Mesenchymal stem cell (in vitro differentiated cells and primary cell): ENCODE measurements at places on chromosomes 12 and 14.
A peak's percentile ranks its signal among the peaks of the same experiment; 100 is the strongest.

DNA sequence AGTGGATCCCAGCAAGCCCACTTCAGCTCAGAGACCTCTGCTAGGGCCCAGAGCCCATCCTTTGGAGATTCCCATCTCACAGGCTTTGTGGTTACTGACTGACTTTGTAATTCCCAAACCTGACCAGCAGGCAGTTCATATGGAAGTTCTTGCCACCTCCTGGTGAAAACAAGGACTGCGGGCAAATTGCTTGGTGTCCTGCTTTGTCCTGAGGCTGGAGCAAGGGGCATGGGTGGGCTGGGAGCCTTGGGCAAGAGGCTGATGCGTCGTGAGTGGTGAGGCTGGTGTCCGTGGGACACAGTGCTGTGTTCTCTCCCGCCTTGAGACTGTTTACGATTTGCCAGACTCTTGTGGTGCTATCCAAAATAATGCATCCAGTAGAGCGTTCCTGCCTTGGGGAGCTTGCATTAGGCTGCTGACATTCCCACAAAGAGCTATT is 91.0 kb downstream of the LRRC74A start:
- peak; percentile 93 for DNase-seq

GRCh38 chr14:36509069-36509917 is 10.7 kb downstream of the NKX2-1 start:
- no peak for DNase-seq

DNA sequence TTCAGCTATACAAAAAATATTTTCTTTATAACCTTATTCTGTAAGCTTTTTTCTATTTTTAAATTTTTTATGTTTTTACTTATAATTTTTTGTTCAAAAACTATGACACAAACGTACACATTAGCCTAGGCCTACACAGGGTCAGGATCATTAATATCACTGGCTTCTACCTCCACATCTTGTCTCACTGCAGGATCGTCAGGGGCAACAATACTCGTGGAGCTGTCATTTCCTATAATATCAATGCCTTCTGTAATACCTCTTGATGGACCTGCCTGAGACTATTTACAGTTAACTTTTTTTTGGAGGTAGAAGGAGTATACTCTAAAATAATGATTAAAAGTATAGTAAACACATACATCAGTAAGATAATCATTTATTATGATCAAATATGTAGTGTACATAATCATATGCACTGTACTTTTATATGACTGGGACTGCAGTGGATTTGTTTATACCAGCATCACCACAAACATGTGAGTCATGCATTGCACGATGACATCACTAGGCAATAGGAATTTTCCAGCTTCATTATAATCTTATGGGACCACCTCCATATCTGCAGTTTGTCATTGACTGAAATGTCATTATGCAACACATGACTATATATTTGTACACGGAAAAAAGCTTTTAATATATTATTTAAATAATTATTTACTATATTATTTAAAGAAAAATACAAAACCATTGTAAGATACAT is 18.5 kb upstream of the PMCH start:
- DNase-seq = peak; percentile 90

GRCh38 chr14:102951034-102951433 is 28.6 kb downstream of the AMN start:
- DNase-seq = no peak

GRCh38 chr12:18823461-18823860 is 85.5 kb downstream of the CAPZA3 start:
- no peak for DNase-seq

DNA sequence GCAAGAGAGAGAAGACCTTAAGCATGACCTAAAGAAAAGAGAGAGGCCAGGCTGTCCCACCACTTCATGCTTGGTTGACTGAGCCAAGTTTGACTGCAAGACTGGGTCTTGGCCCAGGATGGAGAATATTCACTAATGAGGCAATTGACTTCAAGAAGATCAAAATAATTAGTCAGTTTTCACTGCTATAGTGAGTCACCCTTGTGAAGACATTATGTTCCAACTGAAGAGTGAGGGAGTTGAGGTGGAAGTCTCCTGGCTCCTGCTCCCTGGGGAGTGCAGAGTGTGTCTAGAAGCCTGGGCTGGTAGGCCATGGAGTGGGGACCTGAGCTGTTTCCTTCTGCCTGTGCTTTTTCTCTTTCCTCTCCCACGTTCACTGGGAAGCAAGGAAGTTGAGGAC is 117.6 kb downstream of the CACNA1C start:
- peak; percentile 33 for DNase-seq

DNA sequence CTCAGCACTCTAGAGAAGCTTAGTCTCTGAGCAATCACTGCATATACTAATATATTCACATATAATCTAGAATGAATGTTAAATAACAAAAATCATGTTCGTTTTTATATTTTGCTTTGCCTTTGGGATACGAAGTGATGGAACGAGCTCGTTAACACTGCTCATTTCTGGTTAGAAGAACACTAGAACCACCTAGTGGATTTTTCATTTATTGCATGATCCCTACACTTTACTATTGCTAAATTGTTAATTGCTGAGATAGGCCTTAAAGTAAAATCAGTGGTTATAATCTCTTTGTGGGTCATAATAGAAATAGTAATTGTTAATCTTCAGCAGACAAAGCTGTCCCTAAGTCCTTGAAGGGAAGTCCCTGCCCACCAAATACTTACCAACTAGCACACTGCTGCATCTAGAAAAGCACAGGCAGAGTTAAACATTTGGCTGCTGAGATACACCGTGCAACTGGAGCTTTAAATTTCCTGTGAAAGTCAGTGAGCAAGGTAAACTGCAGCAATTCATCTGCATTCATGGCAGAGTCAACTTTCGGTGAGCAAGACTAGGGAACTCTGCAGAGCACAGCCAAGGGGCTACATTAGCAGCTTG is 353.7 kb downstream of the APAF1 start:
- peak; percentile 49 for DNase-seq

DNA sequence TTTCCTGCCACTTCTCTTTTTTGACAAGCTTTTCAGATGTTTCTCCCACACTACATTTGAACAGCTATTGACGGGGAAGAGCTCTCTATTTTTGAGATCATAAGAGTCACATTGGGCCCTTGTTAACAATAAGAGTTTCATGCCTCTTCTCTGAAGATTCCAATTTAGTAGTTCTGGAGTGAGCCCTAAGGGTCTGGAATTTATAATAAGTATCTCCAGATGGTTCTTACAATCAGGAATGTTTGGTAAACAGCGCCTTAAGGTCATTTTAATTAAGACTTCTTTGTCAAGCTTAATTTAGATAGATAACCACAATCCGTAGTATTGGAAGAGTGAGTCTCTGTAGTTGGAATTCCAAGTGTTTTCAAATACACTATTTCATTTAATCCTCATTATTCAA is 60.6 kb upstream of the HECTD1 start:
- no peak for DNase-seq
